Prostate gland (tissue), 2 donors: ENCODE measurements at places on chromosomes 11 and 22.

GRCh38 chr11:73660497-73661034 lies 14.2 kb downstream of the PLEKHB1 start:
- no peak for DNase-seq

DNA sequence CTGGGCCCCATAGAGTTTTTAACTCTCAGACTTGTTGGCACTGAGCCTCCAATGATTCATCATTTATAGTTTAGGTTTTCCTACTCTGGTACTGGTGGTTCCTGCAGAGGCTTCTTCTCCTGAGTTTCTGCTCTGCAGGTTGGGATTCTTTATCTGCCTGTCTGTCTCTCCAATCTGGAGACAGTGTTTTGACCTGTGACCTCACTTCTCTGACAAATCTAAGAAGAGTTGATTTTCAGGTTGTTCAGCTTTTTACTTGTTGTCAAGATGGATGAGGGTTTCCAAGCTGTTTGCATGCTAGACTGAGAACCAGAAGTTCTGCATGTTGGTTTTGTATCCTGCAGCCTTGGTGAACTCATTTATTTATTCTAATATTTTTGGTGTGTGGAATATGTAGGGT lies 63.9 kb downstream of the JAM3 start:
- no peak for DNase-seq

- DNase-seq, result no peak
Observed at GRCh38 chr22:44099696-44100095, 75.6 kb downstream of the PARVB start.

DNA sequence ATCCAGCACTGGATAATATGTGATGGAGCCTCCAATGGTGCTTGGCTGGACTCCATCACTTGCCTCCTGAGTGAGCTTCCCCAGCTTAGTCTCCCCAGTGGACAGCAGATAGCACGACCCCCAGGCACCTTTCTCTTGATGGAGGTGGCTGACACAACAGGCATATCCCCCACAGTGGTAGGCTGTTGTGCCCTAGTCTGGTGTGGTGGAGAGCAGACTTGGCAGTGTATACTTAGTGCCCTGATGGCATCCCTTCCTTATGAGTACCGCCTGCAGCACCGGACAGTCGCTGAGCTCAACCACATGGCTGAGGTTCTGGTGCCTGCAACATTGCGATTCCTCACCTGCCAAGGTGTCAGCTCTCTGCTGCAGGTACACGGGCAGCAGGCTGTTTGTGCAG lies 50.1 kb downstream of the DNHD1 start:
- no peak for DNase-seq

- no peak for DNase-seq
Observed at GRCh38 chr11:43250309-43250708, 61.5 kb upstream of the API5 start.

GRCh38 chr11:102114032-102114431 lies 3.8 kb downstream of the YAP1 start:
- no peak for DNase-seq

DNA sequence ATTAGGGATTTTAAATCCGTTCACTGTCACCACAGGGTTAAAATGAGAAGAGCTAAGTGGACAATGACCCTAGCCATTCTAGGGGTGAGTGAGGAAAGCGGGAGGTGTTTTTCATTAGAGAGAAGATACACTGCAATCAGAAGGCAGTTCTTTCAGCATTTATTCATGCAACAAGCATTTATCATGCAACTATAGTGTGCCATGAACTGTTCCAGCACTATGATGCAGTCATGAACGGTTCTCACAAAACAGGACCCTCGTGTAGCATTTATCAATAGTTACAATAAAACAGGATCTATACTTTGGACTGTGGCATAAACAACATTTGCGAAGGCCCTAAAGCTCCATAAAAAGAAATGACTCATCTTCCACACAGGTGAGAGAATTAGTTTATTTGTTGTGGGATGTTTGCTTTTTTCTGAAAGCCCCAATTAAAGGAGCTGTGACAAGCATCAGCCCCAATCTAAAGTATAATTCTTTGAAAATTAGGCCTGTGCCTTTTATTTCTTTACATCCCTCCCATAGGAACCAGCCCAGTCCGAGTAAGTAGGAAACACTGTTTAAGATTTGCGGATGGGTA lies 51.5 kb downstream of the PAMR1 start:
- no peak for DNase-seq

- DNase-seq, result no peak
Observed at GRCh38 chr11:99865951-99866350, 821.1 kb upstream of the ARHGAP42 start.

DNA sequence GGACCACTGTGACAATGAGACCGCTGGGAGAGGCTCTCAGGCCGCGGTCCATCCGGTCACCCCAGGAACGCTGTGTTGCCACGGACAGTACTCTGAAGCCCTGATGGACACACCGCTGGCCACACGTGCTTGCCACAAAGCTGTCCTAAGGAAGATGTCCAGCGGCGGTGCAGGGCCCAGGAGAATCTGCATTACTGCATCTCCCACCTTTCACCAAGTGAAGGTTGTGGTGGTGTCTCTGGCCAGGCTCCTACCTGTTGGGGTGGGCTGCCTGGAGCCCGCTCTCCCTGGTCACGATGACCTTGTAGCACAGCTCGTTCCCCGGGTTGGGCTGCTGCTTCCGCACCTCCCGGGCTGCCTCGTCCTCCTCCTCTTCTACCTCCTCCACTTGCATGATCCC lies 4.2 kb downstream of the TTLL12 start:
- no peak for DNase-seq

DNA sequence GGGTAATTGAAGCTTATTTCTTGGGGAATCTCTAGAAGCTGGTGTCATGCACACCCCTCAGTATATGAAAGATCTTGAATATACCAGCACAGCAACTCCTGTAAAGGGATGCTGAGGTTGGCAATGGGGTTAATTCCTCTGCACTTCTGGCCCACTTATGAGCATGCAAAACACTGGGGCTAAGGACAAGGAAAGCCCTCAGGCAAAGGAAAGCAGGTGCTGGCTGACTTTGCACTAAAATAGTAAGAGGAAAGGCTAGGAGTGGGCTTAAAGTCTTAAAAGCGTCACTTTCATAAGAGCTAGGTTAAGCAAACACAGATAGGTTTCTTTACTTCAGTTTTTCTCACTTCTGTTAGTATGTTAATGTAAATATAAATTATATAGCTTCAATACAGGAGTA lies 572.6 kb upstream of the LUZP2 start:
- DNase-seq, result no peak

DNA sequence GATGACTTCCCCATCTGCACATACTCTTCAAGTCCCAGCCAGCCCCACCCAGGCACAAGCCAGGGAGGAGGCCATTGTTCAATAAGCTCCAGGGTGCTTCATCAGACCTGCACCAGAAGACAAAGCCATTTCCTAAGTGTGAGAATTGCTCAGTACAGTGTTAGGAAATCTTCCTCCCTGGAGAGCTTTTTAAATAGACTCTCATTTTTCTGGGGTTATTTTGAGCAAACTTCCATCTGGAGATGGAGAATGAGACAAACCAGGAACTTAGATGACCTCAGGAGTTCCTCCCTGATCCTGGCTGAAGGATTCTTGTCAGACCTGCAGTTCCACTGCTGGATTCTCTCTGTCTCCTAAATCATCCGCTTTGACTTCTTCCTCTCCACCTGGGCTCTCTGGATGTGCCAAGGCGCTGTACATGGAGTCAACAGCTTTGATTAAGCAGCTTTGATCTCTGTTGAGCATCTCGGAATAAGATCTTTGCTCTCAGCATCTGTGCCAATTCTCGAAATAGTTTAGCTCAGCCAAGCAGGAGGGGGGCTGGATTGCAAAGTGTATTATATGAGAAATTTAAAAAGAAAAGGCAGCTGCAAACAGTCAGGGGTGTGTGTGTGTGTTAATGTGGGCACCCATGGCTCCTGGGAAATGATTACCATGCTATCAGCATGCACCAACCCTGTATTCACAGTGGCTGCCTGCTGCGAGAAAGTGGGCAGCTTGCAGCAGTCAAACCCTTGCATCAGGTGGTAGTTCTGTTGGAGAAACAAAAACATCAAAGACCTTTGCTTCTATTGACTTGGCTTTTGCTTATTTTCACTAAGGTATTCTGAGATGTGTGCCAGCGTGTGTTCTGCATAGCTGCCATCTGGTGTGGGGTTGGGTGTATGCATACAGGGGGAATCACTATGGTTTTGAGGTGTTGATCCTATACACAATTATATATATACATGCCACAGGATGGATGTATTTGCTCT lies 70.2 kb upstream of the NAV2 start:
- DNase-seq, result peak; percentile 16

DNA sequence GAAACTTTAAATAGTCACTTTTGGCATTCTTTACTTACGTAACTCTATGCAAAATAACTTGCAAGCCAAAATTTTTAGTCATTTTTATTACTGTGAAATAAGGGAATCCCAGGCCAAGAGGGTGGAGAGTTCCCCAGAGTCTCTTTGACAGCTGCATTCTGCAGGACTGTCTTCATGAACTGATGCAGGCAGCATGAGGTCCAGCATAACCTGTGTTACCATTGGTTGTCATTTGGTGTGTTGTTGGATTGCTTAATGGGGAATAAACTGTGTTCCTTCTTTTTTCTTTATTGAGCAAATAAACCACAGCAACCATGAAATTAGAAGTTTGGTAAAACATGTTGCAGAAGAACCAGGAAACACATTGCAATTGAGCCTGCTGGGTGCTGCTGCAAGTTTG lies 24.6 kb downstream of the MMP27 start:
- DNase-seq, result no peak

DNA sequence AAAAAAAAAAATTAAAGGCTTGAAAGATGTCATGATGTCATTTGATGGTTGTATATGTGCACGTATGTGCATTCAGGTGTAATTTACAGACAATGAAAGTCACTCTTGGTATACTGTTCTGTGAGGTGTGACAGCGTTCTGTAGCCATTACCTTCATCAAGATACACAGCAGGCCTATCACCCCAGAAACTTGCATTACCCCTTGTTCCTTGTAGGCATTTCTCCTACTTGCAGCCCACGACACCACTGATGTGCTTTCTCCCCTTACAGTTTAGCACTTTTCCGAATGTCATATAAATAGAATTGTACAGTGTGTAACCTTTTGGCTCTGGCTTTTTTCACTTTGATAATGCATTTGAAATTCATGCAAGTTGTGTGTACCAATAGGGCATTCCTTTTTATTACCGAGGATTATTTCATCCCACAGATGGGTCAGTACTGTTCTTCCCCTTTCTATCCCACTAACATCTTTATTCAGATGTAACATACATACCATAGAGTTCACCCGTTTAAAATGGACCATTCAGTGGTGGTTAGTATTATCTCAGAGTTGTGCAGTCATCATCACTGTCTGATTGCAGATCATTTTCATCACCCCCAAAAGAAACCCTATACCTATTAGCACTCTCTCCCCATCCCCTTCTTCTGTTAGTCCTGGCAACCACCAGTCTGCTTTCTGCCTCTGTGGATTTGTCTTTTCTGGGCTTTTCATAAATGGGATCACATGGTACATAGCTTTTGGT lies 30.3 kb downstream of the BCR start:
- DNase-seq, result no peak

GRCh38 chr11:118338637-118339061 lies 3.9 kb downstream of the CD3D start:
- DNase-seq, result no peak

- no peak for DNase-seq
Observed at GRCh38 chr11:64196626-64197025, 9.9 kb upstream of the FERMT3 start.

DNA sequence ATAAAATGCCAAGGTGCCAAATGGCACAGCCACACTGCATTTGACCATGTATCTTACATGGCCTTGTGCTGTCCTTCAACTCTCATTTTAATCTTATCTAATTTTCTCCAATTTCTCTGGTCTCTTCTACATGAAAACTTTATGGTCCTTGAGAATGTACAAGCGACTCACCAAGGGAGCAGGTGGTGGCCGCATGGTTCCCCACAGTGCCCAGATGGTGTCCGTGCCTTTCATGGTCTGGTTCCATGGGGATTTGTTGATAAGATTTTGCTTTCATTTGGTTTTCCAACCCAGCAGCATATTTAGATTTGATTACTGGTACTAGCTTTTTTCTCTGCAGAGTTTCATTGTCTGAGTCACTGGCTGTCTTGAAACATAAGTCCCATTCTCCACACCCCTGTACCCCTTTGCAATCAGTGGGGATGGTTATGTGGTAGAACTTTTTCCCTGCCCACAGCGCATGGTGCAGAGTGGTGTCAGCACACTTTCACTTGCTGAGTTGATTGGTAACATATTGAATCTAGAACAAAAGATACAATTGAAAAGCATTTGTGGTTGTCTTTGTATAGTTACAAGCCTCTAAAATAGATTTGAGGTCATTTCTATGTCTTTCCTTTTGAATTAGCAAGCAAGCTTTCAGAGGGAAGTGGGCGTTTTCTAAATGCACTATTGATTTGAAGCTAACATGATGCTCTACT lies 24.1 kb downstream of the ZNRF3 start:
- no peak for DNase-seq

DNA sequence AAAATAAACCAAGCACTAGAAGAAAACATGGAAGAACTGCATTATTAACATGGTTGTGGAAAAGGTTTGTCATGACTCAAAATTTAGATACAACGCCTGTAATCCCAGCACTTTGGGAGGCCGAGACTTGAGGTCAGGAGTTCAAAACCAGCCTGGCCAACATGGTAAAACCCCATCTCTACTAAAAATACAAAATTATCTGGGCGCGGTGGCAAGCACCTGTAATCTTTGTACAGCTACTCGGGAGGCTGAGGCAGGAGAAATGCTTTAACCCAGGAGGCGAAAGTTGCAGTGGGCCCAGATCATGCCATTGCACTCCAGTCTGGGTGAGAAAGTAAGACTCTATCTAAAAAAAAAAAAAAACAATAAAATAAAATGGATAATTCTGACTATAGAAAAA lies 23.7 kb downstream of the GNB1L start:
- DNase-seq, result no peak

DNA sequence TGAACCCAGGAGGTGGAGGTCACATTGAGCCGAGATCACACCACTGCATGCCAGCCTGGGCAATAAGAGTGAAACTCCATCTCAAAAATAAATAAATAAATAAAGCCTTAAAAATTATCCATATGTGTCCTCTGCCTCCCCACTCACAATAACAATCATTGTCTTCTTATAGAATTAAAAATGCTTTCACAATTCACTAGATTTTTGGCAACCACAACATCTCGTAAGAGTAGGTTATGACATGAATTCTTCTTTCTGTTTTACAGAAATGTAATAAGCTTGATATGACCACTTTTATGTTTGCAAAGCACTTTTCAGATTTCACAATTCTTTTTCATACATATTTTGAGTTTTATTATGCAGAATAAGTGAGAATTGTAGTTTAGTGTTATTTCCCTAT lies 54.5 kb upstream of the HSPA8 start:
- no peak for DNase-seq

DNA sequence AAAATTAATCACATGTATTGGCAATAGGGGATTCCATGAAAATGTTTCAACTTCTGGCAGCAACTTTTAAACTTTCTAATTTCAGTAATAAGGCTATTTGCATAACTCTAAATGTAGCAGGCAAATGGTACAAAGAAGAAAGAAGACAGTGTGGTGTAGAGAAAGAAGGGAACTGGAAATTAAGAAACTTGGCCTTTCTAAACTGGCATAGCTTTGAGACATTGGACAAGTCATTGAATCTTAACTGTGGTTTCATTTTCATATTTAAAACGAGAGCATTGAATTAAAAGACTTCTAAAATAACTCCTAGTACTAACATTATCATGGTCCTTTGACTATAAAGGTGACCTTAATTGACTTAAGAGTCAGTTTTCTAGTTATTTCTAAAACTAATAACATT lies 125.0 kb downstream of the UVRAG start:
- no peak for DNase-seq

- no peak for DNase-seq
Observed at GRCh38 chr11:15764948-15765347, 591.4 kb downstream of the SOX6 start.

GRCh38 chr22:45720839-45721378 lies 49.3 kb downstream of the ATXN10 start:
- no peak for DNase-seq
